ENCODE measurements at places on chromosomes 1 and 21.

DNA sequence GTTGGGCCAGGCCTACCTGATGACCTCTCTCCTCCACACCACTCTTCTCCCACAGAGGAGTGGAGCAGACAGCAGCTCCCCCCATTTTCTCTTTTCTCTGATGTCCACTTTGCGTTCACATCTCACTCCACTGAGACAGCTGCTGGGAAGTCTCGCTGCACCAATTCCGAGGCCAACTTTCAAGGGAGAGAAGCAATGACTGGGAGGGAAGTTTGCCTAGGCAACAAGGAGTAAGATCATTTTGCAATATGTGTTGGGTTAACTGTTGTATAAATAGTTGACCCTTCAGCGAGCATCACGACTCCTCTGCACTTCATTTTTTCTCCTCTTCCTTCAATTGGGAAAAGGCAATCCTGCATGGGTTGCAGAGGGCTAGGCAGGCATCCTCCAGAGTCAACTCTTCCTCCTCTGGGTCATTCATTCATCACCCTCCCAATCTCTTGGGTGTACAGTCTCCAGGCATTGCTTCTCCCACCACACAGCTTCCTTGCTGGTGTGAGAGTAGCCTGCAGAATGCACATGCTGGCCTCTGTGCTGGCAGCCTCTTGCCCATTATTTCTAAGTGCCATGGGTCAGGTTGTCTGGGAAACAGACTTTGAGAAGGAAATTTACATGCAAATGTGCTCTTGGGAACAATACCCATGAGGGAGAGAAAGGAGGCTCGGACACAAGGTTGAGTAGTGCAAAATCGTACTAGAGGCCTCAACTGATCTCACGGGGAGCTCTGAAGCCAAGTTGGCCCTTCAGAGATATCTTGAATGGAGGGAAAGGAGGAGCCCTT is 75.8 kb upstream of the BCAR3 start:
- no peak for DNase-seq

GRCh38 chr1:7460807-7461206 is 310.3 kb upstream of the VAMP3 start:
- DNase-seq, result no peak

DNA sequence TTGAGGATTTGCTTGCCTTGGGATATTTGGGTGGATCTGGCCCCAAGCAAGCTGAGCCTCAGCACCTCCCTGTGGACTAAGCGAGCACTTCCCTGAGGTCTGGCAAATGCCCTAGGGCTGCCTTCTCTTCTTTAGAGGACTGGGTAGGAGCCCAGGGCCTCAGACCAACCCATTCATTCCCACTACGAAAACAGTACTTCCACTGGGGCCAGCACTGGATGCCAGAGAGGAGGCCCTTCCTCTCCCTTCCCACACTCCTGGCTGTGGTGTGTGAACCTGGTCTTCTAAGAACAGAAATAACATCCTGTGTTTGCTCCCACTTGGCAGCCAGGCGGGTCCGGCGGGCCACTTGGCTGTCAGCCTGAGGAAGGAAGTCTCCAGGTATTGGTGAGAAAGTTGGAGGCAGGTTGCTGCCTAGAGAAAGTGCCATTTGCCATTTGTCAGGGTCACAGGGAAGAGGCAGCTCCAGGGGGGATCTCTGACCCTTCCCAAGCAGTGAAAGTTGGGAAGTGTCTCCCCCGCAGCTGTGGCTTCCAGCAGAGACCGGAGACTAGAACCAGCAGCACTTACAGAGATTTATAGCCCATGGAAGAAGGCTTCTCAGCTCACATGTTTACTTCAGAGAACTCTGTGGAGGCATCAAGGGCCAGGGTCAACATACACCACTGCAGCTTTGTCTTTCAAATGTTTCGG is 323.5 kb downstream of the SIPA1L2 start:
- DNase-seq, result no peak

GRCh38 chr1:109902204-109902985 is 8.3 kb upstream of the CSF1 start:
- DNase-seq, result no peak

DNA sequence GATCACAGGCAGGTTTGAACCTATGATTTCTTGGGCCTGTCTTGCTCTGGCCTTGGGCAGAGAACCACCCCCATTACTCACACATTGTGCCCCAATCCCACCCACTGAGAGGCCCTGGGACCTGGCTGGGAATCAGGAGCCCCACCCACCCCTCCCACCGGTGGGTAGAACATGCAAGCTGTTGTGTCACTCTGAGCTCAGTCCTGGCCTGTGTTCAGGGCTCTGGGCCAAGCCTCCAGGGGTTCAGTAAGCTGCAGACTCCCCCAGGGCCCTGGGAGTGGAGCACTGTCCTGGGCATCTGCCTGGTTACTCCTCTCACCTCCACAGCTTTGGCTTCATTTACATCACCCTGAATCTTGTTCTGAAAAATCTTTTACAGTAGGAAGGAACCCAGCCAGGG is 270.5 kb downstream of the RRAGC start:
- DNase-seq, result no peak

GRCh38 chr1:164709541-164710278 is 150.7 kb downstream of the PBX1 start:
- no peak for DNase-seq

GRCh38 chr1:156480411-156481192 is 20.0 kb downstream of the MEF2D start:
- DNase-seq, result peak; percentile 69

DNA sequence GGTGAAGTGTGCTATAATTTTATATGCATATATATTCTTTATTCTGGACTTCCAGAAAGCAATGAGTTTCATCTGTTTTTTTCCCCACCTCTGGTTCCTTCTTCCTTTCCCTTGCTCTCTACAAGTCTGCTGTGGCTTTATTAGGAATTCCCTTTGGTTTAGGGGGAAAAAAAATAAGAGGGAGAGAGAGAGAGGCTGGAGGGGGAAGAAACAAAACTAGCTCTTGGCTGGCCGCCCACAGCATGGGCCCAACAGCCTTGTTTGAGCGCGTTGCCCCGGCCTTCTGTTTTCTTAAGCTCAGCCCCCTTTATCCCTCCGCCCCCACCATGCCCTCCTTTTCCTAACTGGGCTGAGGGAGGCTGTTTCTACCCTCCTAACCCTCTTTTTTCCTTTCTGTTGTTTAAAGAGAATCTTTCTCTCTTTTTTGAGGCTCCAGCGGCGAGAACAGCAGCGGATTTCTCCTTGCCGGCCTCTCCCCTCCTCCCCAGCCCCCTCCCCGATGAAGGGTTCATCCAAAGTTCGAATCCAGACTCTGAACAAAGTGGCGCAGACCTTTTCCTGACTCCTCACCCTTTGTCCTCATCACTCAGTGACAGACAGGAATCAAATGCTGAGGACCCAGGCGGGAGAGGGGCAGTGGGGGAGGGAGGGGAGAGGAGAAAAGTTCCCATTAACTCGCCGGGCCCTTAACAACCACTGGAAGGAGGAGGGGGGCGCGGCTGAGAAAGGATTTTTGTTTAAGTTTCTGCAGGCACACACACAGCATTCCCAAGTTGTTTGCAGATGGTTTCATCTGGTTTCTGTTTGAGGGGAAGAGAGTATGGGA is 29.7 kb downstream of the PBX1 start:
- DNase-seq, result no peak
